NCI-H1694 treated with DMSO at 0.1 percent for 48 hours (cell line): ENCODE measurements at places on chromosomes 16 and 17.
A peak's percentile ranks its signal among the peaks of the same experiment; 100 is the strongest.

DNA sequence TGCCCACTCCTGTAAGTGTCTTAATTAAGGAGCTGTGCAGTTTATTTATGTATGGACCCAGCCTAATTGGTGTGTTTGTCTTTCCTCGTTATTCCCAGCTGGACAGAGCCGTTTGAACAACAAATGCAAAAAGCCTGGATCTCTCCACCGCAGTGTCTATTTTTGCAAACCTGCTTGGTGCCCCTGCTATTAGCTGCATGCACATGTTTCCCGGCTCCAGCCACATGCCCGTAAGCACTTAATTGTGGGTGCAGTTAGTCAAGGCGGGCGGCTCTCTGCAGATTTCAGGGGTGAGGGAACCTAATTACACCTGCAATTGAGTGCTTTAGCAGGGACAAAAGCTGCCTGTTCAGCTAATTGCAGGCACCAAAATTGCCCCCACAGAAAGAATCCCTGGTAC lies 74.0 kb upstream of the GSE1 start:
- no peak for DNase-seq

GRCh38 chr16:58497468-58497867 lies 2.5 kb upstream of the NDRG4 start:
- no peak for DNase-seq

DNA sequence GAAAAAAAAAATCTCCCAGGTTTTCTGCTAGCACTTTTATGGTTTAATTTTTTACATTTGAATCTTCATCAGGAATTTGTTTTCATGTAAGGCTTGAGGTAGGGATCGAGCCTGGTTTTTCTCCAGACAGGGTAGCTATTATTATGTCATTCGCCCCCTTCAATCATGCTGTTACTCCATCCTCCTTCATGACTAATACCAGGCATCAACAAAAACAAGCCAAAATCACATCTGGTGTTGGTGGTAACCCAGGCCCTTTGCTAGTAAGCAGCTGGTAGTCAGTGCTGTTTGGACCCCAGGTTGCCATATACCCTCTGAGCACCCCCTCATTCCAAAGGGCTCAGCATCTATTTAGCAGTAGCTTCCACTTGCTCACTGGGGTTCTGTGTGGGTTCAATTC lies 29.5 kb downstream of the DRC3 start:
- peak; percentile 56 for DNase-seq

DNA sequence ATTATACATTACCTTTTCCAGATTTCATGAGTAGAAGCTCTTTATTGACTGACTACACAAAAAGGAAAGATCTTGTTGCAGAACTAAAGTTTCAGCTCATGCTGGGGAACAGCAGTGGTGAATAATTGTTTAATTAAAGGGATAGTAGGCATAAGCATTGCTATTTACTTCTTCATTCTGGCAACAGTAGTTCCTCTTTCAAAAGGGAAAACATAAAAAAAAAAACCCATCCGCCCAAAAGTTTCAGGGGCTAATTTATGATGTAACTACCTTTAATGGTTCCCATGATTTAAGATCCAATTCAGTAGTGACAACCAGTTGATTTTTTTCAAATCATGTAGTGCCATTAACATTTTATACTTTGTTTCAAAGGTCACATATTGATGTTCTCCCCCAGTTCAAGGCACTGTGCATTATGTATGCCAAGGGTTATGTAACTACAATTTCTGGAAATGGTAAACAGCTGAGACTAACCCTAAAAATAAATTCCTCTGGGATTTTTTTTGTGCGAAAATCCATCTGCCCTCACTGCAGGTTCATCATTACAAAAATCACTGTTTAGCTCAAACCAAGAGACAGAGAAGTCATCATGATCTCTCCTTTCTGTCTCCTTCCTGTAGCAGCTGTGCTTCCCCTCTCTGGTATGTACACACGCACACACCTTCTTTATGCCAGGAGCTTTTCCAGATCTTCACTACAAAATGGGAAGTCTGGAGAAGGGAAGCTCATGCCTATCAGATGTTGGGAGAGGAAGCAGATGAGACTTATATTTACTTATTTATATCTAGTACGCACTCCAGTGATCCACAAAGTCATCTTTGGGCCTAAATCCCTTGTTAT lies 2.2 kb upstream of the PHLPP2 start:
- no peak for DNase-seq

- no peak for DNase-seq
Observed at GRCh38 chr17:36496018-36496789, 9.7 kb downstream of the ZNHIT3 start.

DNA sequence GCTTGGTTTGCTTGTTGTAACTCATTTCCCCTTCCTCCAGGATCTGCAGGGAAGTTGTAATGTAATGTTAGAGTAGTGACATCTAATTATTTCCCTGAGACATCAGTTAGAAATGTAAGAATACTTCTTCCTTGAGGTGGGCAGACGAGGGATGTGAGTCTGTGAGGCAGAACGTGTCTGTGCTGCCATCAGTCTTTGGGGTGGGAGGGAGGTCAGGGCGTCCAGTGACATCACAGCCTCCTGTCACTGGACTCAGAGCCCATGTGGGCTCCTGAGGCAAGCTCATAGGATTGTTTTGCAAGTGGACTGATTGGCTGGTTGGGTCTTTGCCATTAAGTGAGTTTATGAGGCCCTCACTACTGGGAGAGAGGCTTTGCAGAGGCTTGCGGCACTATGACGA lies 188.8 kb downstream of the CCDC182 start:
- DNase-seq = no peak

DNA sequence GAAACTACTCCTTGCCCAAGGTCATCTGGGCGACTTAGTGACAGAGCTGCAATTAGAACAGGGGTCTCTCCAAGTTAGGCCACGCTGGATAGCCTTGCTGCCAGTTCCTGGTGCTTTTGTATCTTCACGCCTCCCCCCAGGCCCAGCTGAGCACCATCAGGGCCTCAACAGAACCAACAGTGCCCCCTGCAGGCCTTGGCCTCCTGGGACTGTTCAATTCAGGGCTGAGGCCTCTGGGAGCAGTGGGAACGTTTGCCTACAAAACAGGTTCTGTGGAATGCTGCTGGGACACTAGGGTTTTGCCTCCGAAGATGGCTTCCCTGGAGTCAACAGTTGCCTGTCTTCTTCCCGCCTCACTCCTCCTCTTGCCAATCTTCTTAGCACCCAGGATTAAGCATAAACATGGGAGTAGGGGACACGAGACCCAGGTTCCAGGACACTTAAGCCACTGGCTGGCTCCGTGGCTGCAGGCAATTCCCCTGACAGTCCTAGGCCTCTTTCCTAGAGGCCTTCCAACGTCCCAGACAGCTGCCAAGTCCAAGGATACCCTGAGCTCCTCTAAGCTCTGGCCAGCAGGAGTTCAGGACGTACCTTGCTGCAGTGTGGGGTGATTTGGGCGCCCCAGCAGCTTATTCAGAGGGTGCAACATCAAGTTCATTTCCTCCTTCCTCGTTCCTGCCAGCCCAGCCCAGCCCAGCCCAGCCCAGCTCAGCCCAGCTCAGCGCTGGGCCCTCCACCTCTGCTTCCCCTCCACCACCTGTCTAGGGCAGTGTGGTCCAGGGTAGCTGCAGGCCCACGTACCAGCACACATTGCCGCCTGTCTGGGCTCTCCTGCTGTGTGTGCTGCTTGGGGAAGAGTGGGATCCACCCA lies 246.6 kb upstream of the RPL38 start:
- DNase-seq = peak; percentile 69
